Mammary epithelial cell (primary cell): ENCODE measurements at places on chromosomes 16 and 17. TPM values are rescaled to one million over a fixed set of nuclear protein-coding genes. Genes with fewer than 3 reads are reported as not detected.

The TSNAXIP1 gene
- polyA plus RNA-seq, result 0.51 TPM

The HOXB6 gene
- 0.49 TPM for polyA plus RNA-seq

The PPM1E gene
- polyA plus RNA-seq, result 0.01 TPM

The TSC2 gene
- 33.9 TPM for polyA plus RNA-seq

The SDR42E2 gene
- not detected for polyA plus RNA-seq

The GSDMA gene
- polyA plus RNA-seq, result 7.8 TPM

The C17orf78 gene
- polyA plus RNA-seq, result not detected

The SNX20 gene
- polyA plus RNA-seq, result not detected

The TIMP2 gene
- polyA plus RNA-seq, result 11.5 TPM

The SDR42E1 gene
- polyA plus RNA-seq, result 10.6 TPM

The NUPR1 gene
- 56.1 TPM for polyA plus RNA-seq

The BCL6B gene
- not detected for polyA plus RNA-seq
